ENCODE measurements at places on chromosomes 1 and 21. TPM values are rescaled to one million over a fixed set of nuclear protein-coding genes. Genes with fewer than 3 reads are reported as not detected.

The XCL2 gene
- not detected for total RNA-seq

- no peak for DNase-seq
Measured at GRCh38 chr1:21725748-21726392, 56.7 kb upstream of the RAP1GAP start.

DNA sequence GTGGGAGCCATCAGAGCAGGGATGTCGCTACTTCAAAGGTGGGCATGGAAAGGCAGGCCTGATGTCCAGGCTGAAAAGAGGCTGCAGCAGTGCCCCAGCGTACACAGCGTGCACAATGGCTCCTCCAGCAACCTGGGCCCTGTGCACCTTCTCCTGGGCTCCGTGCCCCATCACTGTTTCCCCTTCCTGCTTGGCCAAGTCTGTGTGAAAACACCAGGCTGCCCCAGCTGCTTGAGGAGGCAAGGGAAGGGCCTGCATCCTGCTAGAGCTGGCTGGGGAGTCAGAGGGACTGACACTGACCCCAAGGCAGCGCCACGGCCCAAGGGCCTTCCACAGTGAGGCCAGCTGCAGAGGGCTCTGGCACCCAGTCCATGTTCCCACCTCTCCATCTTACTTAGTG lies 33.4 kb downstream of the SDC3 start:
- DNase-seq, result peak; percentile 76

DNA sequence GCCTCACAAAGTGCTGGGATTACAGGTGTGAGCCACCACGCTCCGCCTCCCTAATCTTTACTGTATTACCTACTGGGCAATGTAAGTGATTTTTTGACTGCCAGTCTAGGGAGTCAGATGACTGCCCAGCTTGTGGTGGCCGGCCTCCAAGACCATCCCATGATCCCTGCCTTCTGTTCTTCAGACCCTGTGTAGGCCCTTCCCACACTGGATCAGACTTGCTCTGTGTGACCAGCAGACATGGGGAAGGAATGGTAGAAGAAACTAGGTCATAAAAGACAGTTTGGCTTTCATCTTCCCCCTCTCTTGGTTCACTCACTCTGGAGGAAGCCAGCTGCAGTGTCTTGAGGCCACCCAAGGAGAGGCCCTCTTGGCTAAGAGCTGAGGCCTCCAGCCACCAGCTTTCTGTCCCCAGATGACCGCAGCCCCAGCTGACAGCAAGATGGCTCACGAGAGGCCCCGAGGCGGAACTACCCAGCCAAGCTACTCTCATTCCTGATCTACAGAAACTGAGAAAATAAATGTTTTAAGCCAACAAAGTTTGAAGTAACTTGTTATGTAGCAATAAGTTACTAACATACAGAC lies 14.5 kb upstream of the CBR3 start:
- no peak for DNase-seq

The RAB25 gene
- total RNA-seq, result not detected

The VPS26C gene
- 91.6 TPM for total RNA-seq

DNA sequence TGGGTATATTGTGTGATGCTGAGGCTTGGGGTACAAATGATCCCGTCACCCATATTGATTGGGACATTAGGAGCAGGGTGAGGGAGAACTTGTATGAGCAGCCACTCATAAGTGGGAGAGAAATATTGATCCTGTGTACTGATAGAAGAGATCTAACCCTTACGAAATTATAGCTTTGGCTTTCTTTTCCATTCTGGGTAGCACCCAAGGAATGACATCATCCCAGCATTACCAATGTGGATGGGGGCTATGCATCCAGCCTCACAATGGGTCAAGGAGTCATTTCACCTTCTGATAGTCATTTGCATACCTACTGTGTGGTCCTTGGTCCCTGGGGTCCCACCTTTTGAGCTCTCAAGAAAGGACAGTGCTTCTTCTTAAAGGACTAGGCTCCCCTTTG lies 1.9 kb upstream of the NAV1 start:
- no peak for DNase-seq

DNA sequence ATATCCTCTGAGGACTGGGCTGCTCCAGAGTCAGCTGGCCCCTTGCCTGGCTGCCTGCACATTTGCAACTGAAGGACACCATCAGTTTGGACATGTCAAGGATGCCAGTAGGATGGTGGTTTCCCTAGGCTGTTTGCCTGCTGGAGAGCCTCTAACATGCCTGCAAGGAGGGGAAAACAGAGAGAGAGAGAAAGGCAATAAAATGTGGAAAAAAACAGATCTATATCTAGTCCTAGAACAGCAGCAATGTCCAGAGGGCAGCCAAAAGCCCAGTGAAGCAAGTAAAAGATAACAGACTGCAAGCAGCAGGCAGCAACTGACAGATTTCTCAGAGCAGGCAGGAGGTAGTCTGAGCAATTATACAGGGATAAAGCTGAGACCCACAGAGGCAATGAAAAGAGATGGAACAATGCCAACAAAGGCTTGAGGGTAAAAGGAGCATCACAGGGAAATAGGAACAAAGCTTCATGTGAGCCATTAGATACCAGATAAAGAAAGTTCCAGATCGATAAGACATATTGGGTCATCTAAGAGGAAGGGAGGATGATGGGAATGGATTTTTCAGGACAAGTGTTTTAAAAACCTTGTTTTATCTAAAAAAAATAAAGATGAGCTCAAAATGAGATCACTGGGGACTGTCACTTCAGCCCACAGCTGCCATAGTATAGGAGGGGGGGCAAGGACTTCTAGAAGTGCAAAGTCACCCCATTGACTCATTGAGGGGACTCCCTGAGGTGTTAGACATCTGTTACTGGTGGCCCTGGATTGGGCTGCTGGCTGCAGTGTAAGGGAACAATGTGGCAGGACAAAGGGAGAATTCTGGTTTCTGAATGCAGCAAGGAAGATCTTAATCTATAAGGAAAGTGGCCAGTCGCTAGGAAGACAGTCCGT lies 38.6 kb upstream of the GADD45A start:
- no peak for DNase-seq

The SERPINC1 gene
- total RNA-seq, result not detected

- DNase-seq, result peak; percentile 42
Measured at GRCh38 chr1:181643631-181644030, 160.3 kb downstream of the CACNA1E start.

DNA sequence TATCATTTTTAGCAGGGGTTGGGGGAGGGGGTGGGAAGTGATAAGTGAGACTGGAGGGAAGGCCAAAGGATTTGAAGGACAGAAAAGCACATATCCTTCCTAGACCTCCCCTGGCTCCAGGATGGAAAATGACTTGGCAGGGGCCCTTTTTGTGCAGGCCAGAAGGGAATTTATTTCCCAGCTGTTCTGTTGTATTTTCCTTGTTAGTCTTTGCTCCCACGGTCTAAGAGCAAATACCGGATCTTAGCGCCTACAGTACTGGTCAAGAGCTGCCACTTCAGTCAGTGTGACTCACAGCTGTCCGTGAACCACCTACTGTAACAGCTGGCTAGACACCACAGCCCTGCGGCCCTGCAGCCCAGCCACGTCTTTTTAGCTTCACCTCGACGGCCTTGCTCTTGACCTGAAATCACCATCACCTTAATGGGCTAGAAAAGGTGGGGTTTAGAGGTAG lies 51.0 kb upstream of the ERRFI1 start:
- DNase-seq, result peak; percentile 88

- DNase-seq, result no peak
Measured at GRCh38 chr1:39650431-39650830, 11.0 kb upstream of the HEYL start.

DNA sequence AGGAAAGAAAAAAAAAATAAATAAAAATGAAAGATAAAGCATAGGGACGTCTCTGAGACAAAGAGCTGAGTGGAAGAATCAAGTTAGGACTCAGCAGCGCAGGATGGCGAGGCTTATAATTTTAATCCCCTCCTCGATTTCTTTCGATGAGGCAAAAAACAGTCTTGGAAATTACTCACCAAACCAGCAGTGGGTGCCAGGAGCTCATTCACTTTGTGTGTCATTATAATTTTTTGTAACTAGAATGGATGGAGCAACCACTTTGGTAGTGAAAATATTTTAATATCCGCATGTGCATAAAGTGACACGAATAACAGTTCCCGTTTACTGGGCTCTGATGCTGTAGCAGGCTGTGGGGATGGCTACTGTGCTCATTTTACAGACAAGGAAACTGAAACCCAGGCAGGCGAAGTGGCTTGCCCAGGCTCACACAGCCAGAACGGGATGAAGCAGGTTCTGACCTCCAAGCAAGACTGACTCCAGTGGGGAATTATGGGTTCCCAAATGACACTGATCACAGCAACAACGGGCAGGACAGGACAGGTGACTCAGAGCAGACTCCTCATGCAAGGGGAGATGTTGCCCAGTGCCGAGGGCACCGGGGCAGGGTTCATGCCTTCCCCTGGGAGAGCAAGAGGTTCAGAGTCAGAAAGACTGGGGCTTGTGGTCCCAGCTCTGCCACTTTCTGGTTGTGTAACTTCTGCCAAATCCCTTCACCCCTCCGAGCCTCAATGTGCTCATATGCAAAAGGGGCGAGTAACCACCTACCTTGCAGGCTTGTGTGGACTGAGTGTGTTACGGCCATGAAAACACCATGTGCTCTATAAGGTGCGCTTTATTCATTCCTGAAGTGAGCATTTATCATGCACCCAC lies 63.6 kb downstream of the RUNX3 start:
- DNase-seq, result no peak

The PPIH gene
- 17.4 TPM for total RNA-seq

GRCh38 chr1:228368801-228369607 lies 37.6 kb downstream of the TRIM11 start:
- peak; percentile 95 for DNase-seq

Data from osteoblast (primary cell).